Endothelial cell of umbilical vein (primary cell): ENCODE measurements at places on chromosomes 4 and X. TPM values are rescaled to one million over a fixed set of nuclear protein-coding genes. Genes with fewer than 3 reads are reported as not detected.

- DNase-seq, result peak; percentile 80
- no peaks in the 10 kb centered on the region for H3K27me3 ChIP-seq
- H3K36me3 ChIP-seq, result no peaks in the 10 kb centered on the region
Measured at GRCh38 chr4:74625981-74626380, 168.3 kb downstream of the BTC start.

- no peak overlapping the region for H3K4me3 ChIP-seq
- no peak overlapping the region for H3K27ac ChIP-seq
- DNase-seq, result no peak
- H3K27me3 ChIP-seq, result no peaks in the 10 kb centered on the region
- H3K4me1 ChIP-seq, result no peaks in the 10 kb centered on the region
- H3K36me3 ChIP-seq, result no peaks in the 10 kb centered on the region
Measured at GRCh38 chr4:128227991-128228571, 59.5 kb downstream of the PGRMC2 start.

DNA sequence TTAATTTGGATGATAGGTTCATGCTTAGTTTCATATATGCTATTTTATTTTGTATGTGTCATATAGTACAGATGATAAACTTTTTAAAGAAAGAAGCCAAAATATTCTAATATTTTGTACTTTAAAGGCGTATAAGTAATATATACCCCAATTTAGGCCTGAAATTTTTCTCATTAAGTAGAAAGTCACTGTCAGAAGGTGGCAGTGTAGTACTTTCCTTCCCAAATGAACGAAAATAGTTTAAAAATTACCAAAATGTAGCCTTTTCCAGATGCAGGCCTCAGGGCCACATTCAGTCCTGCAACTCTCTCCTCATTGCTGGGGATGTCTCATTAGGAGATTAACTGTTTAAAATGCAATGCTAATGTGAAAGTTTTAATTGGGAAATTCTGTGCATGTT lies 1263.6 kb downstream of the C4orf33 start:
- DNase-seq, result peak; percentile 48
- H3K4me1 ChIP-seq, result no peaks in the 10 kb centered on the region
- H3K4me3 ChIP-seq, result no peak overlapping the region
- no peaks in the 10 kb centered on the region for H3K36me3 ChIP-seq

DNA sequence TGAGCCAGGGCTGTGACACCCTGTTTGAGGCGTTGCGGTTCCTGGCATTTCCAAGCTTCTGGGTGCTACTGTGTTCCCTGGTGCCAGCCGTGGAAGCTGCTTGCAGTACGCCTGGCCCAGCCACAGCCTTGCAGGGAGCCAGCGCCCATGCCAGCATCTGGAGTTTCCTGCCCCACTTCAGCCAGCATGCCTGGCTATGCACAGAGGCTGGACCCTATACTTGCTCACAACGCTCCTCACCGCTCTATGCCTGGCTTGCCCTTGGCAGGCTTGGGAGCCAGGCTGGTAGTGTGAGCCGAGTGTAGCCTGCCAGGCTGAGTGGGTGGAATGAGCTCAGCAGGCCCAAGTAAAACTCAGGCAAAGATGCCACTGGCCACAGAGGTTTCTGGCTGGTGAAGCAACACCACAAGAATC lies 22.4 kb downstream of the PRRG1 start:
- H3K36me3 ChIP-seq, result no peaks in the 10 kb centered on the region
- DNase-seq, result no peak
- H3K4me3 ChIP-seq, result no peak overlapping the region
- peaks cover 7% of the 10 kb centered on the region for H3K4me1 ChIP-seq
- H3K27ac ChIP-seq, result no peak overlapping the region

GRCh38 chr4:24473309-24473721 lies 111.0 kb downstream of the DHX15 start:
- no peak for DNase-seq
- peaks cover 15% of the 10 kb centered on the region for H3K4me1 ChIP-seq
- peaks cover 36% of the 10 kb centered on the region for H3K27me3 ChIP-seq
- H3K4me3 ChIP-seq, result peak overlapping the region; percentile 33

- DNase-seq, result no peak
- H3K27ac ChIP-seq, result no peak overlapping the region
- H3K4me1 ChIP-seq, result no peaks in the 10 kb centered on the region
- H3K4me3 ChIP-seq, result no peak overlapping the region
Measured at GRCh38 chrX:68631336-68631735, 16.1 kb upstream of the STARD8 start.

- H3K4me3 ChIP-seq, result no peak overlapping the region
- peaks cover 3% of the 10 kb centered on the region for H3K4me1 ChIP-seq
- H3K27ac ChIP-seq, result no peak overlapping the region
- DNase-seq, result peak; percentile 15
- no peaks in the 10 kb centered on the region for H3K36me3 ChIP-seq
Measured at GRCh38 chrX:11944501-11944900, 186.5 kb downstream of the MSL3 start.

DNA sequence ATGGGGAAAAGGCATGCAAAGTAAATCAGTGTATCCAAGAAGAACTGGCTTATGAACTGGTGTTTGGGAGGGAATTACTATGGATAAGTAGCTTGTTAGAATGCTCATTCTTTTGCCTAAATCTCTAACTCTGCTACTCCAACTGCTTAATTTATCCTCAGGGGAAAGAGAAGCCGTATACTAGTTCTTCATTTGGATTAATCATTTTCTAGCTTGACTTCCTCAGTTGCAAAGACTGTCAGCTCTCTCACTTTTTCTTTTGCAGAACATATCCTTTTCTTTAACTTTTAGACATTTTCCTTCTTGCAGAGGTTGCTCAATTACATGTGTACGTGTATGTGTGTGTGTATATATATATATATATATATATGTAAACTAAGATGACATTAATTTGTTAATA lies 21.9 kb downstream of the GPRIN3 start:
- no peak overlapping the region for H3K27ac ChIP-seq
- peaks cover 11% of the 10 kb centered on the region for H3K27me3 ChIP-seq
- H3K4me3 ChIP-seq, result no peak overlapping the region
- DNase-seq, result no peak

- H3K27ac ChIP-seq, result no peak overlapping the region
- H3K4me1 ChIP-seq, result peaks cover 5% of the 10 kb centered on the region
- no peaks in the 10 kb centered on the region for H3K36me3 ChIP-seq
- no peak for DNase-seq
Measured at GRCh38 chrX:153455571-153455970, 9.7 kb upstream of the TREX2 start.

DNA sequence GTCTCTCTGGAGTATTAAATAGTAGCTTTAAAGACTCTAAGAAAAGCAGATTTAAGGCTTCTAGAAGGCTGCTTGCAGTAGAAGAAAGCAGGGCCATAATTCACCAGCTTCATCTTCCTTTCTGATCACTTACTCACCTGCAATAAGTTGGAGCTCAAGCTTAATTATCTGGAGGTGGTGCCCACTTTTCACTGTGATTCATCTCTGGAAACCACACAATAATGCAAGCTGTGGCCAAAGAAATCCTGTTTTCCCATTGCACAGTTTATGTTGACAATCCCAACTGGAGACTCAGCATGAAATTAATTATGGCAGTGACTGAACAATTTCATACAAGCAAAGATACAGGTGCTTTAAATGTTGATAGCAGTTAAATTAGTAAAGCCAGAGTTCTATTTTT lies 14.7 kb downstream of the CWH43 start:
- H3K36me3 ChIP-seq, result no peaks in the 10 kb centered on the region
- no peak overlapping the region for H3K27ac ChIP-seq
- DNase-seq, result no peak
- H3K27me3 ChIP-seq, result peaks cover 3% of the 10 kb centered on the region

- H3K36me3 ChIP-seq, result no peaks in the 10 kb centered on the region
- no peak overlapping the region for H3K4me3 ChIP-seq
- H3K4me1 ChIP-seq, result no peaks in the 10 kb centered on the region
- no peaks in the 10 kb centered on the region for H3K27me3 ChIP-seq
Measured at GRCh38 chr4:186775902-186776301, 52.2 kb upstream of the FAT1 start.

DNA sequence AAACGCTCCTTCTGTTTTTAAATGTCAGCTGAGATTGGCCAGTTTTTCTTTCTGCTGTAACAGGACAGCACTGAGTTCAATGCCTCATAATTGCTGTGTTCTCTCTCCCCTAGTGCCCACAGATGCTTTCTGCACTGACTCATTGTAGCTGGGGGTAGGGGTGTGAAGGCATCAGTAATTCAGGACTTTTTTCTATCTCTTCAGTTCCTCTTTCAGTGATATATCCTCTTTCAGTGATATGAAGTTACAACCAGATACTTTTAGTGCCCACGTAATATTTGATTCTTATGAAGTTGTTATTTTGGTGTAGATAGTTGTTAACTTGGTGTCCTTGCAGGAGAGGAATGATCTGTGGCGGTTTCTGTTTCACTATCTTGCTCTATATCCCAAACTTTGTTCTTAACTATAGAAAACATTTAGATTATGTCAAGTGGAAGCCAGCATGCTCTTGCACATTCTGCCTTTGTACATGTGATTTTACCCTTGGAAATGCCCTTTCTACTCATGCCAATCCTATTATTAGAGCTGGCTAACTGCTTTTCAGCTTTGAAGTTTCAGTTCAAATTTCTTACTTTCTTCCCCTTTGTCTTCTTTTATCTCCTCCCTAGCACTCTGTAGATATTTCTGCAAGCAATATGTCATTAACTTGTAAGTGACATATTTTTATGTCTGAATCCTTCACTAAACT lies 1258.4 kb downstream of the FAM133A start:
- H3K27me3 ChIP-seq, result no peaks in the 10 kb centered on the region
- no peaks in the 10 kb centered on the region for H3K36me3 ChIP-seq
- H3K4me1 ChIP-seq, result no peaks in the 10 kb centered on the region
- H3K4me3 ChIP-seq, result no peak overlapping the region
- H3K27ac ChIP-seq, result no peak overlapping the region
- no peak for DNase-seq

- no peaks in the 10 kb centered on the region for H3K36me3 ChIP-seq
- H3K4me1 ChIP-seq, result peaks cover 11% of the 10 kb centered on the region
- H3K27ac ChIP-seq, result no peak overlapping the region
- H3K27me3 ChIP-seq, result no peaks in the 10 kb centered on the region
- DNase-seq, result no peak
Measured at GRCh38 chr4:19512086-19512485, 739.6 kb upstream of the SLIT2 start.

- H3K4me3 ChIP-seq, result no peak overlapping the region
- no peak overlapping the region for H3K27ac ChIP-seq
- DNase-seq, result no peak
Measured at GRCh38 chrX:78316265-78316664, 11.1 kb downstream of the CYSLTR1 start.

DNA sequence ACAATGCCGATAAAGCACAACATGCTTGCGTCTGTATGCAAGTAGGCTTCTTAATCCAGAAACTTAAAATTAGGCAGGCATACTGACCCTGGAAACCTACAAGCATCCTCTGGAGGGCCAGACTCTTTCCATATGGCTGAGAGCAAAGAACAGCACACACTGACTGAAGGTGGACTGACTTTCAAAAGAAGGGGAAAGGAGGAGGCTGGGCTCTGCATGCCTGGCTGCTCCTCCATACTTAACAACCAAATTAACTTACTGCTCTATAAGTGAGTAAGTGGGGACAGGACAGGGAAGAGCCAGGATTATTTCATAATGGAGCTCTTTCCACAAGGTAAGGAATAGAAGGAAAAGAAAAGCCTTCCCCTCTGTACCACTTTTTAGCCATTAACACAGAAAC lies 55.9 kb upstream of the ATP8A1 start:
- H3K27ac ChIP-seq, result no peak overlapping the region
- no peaks in the 10 kb centered on the region for H3K27me3 ChIP-seq
- H3K36me3 ChIP-seq, result no peaks in the 10 kb centered on the region
- no peak overlapping the region for H3K4me3 ChIP-seq
- DNase-seq, result no peak

DNA sequence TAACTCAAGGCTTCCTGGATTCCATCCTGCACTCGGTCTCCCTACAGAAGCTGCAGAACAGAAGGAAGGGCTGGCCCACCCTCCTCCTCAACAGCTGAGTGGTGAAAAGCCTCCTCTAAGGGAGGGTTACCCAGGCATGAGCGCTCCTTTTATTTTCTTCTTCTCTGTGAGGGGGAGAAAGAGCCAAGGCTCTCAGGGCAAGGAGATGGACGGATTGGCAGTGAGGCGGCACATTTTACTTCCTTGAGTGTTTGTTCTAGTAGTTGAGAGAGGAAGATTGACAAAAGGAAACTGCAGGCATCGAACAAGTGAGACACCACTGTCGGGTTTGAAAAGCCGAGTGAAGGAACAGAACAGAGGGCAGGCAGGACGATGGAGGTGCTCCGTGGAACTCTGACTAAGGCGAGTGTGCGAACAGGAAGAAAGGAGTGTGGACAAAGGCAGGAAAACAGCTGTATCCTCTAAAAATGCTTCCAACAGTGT lies 38.4 kb upstream of the STS start:
- H3K27ac ChIP-seq, result peak overlapping the region; percentile 93
- peak overlapping the region; percentile 8 for H3K4me3 ChIP-seq
- DNase-seq, result peak; percentile 84
- no peaks in the 10 kb centered on the region for H3K27me3 ChIP-seq
- H3K4me1 ChIP-seq, result peaks cover 28% of the 10 kb centered on the region

VGLL1 gene
- polyA plus RNA-seq, result not detected in 2 replicates

APEX2 gene
- 54.1 and 55.9 TPM in 2 replicates for polyA plus RNA-seq
